ENCODE measurements at places on chromosomes 2 and 18.

GRCh38 chr2:222673273-222673672, 1.8 kb downstream of the MOGAT1 start:
- no peak for DNase-seq

- DNase-seq = no peak
Measured at GRCh38 chr18:38654946-38655345, 1089.3 kb upstream of the CELF4 start.

- DNase-seq = no peak
Measured at GRCh38 chr2:68742626-68743415, 8.2 kb downstream of the ARHGAP25 start.

DNA sequence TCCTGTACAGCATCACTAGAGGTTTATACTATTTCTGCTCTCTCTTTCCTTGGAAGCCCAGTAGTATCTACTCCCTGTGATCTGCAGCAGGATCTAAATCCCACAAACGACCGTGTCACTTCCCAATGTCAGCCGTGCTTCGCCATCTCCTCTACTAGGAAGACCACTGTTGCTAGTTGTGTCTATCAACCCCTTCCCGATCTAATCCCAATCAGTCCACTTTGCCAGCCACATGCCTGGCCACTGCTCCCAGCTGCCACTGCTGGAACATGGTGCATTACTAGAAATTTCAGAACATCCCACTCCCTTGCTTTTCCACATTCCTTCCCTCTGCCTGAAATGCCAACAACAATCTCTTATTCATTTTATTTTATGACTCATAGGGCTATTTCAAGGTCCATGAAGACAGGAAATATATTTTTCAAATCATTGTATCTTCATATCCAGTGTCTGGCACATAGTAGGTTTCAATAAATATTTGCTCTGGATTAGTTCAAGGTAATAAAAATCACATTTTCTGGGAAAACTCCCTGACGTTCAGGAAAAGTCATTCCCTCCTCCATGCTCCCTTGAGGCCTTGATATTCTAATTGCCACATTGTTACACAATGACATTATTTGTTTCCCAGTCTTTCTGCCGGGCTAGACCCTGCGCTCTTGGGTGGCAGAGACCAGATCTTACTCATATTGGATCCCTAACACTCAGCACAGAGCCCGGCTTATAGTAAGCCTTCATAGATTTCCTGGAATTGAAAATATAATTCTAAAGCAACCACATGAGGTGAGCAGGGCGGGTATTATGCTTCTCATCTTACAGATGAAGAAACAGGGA, 2.1 kb upstream of the TRIB2 start:
- DNase-seq = no peak

DNA sequence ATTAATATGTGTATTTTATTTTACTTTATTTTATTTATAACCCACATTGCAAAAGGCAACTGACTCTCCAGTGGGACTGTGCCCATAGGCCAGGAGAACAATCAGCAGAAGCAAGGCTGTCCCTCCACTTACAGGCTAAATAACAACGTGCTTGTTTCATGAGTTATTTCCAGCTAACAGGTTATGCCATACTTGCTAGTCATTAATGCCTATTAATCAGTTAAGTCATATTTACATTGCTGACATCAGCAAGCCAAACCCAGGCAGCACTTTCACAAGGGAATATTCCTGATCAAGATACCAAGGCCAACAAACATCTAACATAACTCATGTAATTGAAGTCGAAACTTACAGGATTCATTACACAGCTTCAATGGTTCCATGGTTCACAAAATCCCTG, 92.1 kb downstream of the EN1 start:
- no peak for DNase-seq
